Fibroblast of the aortic adventitia (primary cell): ENCODE measurements at places on chromosomes 4 and X.

DNA sequence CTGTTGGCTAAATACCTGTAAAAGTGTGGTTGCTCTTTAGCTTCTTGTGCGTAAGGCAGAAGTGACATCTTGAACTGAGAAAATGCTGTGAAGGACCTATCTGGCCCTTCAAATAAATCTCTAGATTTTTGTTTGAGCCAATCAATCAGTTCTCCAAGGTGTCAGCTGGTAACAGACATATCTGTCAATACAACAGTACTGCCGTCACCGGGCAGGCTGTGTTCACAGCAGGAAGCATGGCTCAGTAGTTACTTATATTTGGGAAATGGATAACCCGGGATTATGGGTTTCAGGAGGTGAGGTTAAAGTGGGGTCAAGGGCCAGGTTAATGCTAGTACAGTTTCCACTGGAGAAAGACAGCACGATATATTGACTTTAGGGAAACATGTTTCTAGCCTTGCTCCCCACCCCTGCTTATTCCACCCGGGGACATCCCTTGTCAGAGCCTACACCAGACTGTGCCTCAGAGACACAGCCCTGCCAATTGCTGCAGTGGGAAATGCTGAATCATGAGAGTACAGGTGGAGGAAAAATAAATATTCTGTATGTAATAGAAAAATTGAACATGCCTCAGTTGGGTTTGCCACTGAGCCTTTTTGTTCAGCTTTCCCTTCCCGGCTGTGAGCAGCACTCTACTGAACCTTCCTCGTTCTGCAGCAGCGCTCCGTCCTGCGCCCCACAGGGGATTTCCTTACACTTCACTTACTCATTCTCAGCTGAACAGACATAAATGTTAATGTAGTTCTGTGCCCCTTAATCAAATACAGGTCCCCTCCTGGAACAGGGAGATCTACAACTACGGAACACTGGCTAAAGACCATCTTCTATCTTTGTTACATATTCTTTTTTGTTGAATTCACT lies 121.1 kb downstream of the MGST2 start:
- DNase-seq: no peak

- no peak for DNase-seq
These were observed 45.4 kb upstream of the PDLIM3 start for GRCh38 chr4:185580699-185581098.

GRCh38 chr4:56619160-56619559 lies 61.9 kb downstream of the HOPX start:
- peak; percentile 9 for DNase-seq

DNA sequence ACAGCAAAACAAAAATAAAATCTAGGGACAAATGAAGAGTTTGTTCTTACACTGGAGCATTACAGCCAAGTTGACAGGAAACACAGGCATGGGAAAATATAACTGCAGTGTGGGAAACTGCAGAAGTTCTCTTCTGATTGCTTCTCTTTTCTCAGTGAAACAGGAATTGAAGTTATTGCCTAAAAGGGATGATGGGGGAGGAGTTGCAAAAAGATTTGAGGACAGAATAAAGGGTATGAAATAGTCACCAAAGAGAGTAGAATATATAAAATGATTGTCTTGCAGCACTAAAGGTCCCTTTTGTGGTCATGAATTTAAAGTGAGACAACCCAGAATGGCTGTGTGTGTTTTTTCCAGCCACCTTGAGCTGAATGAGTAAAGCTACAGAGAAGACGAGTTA lies 103.7 kb downstream of the JADE1 start:
- DNase-seq: no peak

- DNase-seq: no peak
These were observed 317.6 kb downstream of the DKK2 start for GRCh38 chr4:106718548-106718947.

- DNase-seq: no peak
These were observed 28.0 kb downstream of the NAT8L start for GRCh38 chr4:2087170-2087569.

GRCh38 chrX:24268786-24269185 lies 45.1 kb downstream of the SUPT20HL2 start:
- no peak for DNase-seq

DNA sequence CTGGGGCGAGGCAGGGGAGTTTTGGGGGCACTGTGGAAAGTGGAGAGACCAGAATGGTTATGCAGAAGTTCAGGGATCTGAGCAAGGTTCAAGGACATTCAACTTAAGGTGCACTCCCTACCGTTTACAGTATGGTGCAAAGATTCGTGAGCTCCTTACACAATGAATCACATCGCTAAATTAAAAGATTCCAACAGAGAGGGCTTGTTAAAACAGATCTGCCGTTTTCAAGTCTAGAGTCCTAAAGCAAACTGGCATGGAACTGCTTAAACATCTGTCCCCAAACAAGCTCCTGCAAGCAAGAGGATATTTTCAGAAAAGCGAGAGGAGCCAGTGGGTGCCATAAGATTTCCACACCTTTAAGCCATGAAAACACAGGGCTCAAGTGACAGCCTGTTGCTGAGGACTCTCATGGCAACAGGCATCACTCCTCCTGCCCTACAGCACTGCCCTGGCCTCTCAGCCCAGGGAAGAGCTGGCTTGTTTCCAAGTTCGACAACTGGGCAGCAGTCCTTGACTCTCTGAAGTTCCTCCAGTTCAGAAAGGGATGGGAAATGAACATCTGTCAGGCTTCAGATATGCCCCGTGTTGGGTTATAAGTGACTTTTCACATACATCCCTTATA lies 10.0 kb downstream of the FAM184B start:
- DNase-seq: no peak

GRCh38 chr4:148021686-148022085 lies 289.8 kb downstream of the ARHGAP10 start:
- DNase-seq: peak; percentile 49

- no peak for DNase-seq
These were observed 153.0 kb downstream of the ATOH1 start for GRCh38 chr4:93981594-93981993.

DNA sequence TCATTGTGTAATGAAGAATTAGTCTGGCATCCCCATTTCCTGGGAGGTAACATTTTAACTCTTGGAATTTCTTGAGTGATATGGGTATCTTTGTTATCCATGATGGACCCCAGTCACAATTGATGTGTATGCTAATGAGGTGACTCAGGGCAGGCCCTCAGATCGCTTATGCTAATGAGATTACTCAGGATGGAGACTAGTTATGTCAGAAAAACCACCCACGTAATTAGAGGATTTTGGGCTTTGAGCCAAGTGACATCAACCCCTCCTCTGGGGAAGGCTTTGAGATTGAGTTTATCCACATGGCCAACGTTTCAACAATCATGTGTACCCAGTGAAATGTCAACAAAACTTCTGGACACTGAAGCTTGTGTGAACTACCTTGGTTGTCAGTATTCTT lies 772.7 kb downstream of the STPG2 start:
- DNase-seq: no peak

DNA sequence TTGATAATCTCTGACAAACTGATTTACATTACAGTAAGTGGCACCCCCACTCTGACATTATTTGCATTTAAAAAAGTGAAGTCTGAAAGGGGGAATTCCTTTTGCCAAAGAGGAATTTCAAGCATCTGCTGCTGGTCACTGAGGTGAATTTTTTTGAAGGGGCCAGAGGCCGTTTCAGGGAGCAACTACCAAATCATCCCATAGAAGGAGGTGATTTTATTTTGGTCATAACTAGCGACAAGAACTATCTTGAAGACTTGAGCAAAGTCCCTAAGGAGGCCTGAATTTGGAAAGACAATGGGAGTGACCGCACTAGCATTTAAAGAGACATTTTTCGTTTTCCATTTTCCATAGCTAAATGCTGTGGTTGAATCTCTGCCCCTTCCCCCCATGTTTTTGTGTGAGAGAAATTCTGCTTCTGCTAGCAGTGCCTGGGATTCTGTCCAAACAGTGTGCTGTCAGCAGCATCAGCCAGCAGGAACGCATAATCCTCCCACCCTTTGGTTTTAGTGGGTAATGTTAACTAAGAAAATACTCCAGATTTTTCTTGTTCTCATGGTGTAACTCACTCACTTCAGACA lies 110.1 kb upstream of the MED14 start:
- DNase-seq: peak; percentile 93

DNA sequence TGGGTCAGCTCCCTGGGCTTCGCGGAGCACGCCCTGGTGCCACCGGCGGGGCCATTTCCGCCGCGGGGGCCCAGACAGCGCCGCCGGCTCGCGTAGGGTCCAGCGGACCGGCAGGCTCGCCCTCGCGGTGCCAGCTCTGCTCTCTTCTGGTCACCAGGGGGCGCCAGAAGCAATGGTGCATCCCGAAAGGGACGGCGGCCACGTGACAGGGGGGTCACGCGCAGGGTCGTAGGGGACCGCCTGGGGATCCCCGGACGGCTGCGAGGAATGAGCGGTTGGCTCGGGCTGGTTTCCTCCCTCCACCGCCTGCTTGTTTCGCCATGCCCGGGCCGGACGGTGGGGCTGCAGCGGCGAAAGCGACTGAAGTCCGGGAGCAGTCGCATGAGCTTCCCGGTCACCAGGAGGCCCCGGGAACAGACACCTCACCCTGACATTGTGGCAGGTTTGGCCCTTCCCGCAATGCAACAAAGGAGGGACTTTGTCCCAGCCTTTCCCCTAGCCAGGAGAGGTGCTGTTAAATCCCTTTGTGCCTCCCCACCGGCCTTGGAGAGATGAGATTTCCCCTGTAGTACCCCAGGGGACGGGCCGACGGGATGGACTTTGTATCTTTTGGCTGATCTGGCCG lies 15.8 kb downstream of the ZCCHC12 start:
- DNase-seq: peak; percentile 24

GRCh38 chr4:55926610-55927009 lies 22.1 kb upstream of the CEP135 start:
- DNase-seq: no peak

GRCh38 chrX:148643460-148643859 lies 143.0 kb downstream of the AFF2 start:
- DNase-seq: no peak

DNA sequence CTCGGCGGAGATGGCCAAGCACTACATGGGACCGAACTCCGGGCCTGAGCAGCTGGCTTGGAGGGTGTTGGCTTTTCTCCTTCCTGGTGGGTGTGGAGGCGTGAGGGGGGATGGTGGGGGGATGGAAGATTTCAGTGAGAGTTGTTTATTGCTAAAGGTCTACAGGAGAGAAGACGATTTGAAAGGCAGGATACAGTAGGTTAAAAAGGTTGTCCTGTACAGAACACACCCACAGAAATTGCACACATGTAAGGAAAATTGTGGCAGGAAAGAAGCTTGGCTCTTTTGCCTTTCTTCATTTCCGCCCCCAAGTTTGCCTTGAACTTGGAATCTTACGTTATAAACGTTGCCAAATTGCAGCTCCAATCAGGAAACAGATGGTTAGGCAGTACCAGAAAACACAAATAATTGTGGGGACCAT lies 74.1 kb upstream of the STOX2 start:
- DNase-seq: no peak

DNA sequence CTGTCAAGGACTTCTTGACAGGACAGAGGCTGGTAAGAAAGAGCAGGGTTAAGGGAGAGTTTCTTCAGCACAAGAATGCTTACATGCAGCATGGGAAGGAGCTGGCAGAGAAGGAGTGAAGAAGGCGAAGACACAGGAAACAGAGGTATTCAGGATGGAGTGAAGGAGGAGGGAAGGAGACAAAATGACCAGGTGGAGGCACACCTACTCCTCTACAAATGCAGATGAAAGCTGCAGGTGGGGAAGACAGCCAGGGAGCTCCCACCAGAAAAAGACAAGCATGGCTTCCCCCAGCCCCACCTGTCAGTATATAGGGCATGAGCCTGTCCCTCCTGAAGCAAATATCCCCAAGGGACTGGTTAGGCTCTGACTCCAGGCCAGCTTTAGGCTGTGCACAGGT lies 29.6 kb upstream of the NKRF start:
- no peak for DNase-seq

DNA sequence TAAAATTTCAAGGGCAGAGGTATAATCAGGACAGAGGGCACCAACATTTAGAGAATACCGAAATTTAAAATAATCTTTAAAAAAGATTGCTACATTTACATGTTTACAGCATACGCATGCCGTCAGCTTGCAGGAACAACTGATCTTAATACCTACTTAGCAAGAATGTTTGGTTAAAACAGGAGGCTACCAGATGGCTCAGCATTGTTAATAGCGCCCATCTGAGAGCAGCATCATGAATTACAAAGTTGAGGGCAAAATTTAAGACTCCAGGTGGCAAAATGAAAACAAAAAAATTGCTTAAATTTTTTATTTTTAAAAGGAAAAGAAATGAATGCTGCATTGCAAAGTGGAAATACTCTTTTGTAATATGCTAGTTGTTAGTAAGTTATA lies 241.3 kb downstream of the C4orf33 start:
- DNase-seq: no peak

GRCh38 chrX:75211976-75212375 lies 55.9 kb upstream of the ABCB7 start:
- DNase-seq: no peak

DNA sequence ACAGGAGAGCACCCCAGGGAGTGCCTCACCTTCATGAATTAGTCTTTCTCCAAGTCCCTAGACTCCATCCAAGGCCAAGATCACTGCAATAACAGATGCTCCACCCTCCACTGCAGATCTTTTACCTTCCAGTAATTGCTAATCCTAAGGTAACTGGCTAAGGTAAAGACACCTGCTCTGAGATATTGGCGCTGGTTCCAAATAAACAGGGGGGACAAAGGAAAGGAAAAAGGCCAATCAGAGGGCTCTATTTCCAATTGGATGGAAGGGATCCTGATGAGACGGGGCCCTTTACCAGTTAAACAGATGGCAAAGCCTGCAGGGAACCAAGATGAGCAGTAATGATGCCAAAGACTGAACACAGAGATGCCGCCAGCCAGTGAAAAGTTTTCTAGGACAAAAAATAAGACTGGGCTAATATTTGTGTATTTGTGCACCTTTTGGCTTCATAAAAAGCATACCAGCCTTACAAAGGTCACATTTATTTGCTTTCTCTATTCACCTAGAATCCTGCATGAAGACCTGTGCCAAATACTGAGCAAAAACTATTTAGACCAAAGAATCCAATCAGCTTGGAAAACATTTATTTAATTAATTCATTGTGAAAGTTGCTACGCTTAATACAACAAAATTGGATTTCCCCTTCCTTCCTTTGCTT lies 148.5 kb downstream of the PPP3CA start:
- no peak for DNase-seq
